ENCODE measurements at places on chromosomes 13 and 19. TPM values are rescaled to one million over a fixed set of nuclear protein-coding genes. Genes with fewer than 3 reads are reported as not detected.

GRCh38 chr13:31846961-31847752, 107.8 kb downstream of the RXFP2 start:
- DNase-seq: no peak

GRCh38 chr13:51249770-51250741, 27.9 kb downstream of the FAM124A start:
- no peak for DNase-seq

PSMD8 gene
- polyA plus RNA-seq: 122 TPM

PRTN3 gene
- not detected for polyA plus RNA-seq

DNA sequence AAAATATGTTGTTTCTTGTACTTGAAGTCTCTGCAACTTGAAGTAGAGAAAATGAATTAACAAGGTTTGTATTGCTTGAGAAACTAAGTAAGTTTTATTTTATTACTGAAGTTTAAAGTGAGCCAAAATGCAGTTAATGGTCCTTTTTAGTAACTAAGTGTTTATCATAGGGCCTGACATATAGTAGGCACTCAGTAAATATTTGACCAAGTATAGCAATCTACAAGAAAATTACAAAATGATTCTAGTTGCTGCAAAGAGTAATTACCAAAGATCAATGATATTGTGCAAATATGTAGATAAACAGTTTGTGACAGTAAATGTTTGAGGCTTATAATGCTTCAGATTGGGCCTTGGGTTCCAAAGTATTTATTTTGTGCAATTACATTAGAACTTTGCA, 2.4 kb upstream of the XPO4 start:
- no peak for DNase-seq

ZNF442 gene
- 0.58 TPM for polyA plus RNA-seq

ZNF208 gene
- polyA plus RNA-seq: 4.0 TPM

- DNase-seq: no peak
These were observed 113.5 kb downstream of the COG6 start for GRCh38 chr13:39768962-39769361.

IGFL1 gene
- polyA plus RNA-seq: 0.15 TPM

GRCh38 chr13:44649104-44649428, 72.9 kb upstream of the TSC22D1 start:
- no peak for DNase-seq
